ENCODE measurements at places on chromosomes 4 and X.

- no peak for DNase-seq
Measured at GRCh38 chr4:87118826-87119225, 101.6 kb downstream of the KLHL8 start.

DNA sequence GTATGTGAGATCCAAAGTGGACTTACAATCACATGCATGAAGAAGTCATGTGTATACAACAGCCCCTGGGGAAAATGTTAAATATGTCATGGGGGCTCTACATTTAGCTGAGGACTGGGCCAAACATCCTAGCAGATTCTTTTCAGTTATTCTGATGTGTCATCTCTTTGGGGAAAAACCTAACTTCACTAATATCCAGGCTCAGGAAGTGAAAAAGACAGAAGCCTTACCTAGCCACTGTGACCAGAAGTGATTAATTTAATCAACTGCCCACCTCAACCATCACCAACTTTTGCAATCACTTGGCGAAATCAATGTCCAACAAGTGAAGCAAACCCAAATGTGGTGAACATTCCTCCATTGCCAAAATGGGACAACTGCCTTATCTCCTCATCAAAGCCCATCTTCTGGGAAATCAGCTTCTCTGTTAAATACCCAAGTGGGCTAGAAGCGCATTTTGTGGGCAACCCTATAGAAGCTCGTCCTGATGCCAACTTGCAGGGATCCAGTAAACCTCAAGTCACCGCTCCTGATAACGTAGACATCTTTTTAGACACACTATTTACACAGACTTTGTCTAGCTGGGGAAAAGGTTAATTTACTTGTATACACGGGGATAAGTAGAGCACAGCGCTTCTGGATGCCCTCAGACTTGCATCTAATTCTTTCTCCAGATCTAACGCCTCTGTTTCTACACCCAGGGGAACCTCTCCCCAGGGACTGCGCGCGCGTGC is 1.4 kb upstream of the HHIP start:
- DNase-seq: no peak

GRCh38 chrX:145677109-145677817 is 140.4 kb upstream of the SLITRK2 start:
- no peak for DNase-seq

- DNase-seq: no peak
Measured at GRCh38 chrX:19811807-19812604, 75.4 kb downstream of the SH3KBP1 start.

- no peak for DNase-seq
Measured at GRCh38 chrX:110532581-110532931, 173.9 kb downstream of the RTL9 start.

DNA sequence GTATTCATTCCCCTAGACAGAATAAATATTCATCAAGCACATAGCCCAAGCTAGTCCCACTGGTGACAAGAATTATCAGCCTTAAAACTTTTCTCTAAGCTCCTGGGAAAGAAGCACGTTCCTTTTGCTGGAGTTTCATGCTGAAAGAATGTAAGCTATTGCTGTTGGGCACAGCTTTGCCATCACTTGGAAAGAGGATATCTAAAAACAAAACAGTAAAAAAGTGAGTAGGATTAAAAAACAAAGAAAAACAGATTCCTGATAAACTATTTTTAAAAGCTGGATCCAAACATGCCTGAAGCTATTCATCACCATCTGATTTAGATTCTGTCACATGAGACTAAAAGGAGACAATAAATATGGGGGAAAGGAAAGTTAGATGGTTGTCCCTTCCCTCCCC is 176.8 kb downstream of the SCFD2 start:
- DNase-seq: no peak

DNA sequence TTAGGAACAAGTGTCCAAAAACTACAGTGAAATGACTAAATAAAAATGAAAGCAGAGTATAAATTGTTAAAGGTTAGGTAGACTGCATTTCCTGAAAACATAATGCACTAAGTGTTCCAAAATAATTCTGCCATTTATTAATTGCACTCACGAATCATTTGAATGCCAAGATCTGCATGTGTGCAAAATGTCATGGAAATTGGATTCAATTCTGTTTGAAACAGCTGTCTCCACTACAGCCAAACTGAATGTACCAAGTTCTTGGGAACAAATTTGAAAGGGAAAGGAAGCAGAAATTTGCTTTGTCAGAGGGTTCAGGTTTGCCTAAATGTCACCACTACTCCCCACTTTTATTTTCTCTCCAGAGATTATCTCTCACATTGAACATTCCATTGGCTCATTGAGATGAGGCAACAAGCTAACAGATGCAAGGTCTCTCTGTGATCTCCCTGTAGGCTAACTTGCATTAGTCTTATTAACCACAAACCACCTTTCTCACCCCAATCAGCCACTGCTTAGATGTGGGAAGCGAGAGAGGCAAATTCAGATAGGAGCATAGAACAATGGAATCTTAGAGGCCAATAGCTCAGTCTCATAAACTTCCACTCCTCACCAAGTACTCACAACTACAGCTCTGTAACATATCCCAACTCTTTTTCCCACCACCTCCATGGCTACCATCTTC is 226.6 kb downstream of the KDR start:
- no peak for DNase-seq

DNA sequence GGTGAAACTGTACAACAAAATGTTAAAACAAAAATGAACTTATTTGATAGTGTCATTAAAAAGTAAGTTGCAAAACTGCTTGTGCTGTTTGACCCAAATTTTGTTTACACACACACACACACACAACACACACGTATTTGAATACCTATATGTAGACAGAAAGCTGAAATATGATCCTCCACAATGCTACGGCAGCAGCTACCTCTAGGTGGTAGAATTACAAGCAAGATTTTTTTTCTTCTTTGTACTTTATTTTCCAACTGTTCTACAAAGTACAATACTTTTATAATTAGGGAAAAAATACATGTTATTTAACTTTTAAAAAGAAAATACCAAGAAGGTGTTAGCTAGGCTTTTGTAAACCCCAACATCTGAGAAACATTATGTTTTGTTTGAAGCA is 1.2 kb downstream of the CYTL1 start:
- DNase-seq: no peak

GRCh38 chrX:39542316-39542715 is 555.4 kb downstream of the BCOR start:
- no peak for DNase-seq

DNA sequence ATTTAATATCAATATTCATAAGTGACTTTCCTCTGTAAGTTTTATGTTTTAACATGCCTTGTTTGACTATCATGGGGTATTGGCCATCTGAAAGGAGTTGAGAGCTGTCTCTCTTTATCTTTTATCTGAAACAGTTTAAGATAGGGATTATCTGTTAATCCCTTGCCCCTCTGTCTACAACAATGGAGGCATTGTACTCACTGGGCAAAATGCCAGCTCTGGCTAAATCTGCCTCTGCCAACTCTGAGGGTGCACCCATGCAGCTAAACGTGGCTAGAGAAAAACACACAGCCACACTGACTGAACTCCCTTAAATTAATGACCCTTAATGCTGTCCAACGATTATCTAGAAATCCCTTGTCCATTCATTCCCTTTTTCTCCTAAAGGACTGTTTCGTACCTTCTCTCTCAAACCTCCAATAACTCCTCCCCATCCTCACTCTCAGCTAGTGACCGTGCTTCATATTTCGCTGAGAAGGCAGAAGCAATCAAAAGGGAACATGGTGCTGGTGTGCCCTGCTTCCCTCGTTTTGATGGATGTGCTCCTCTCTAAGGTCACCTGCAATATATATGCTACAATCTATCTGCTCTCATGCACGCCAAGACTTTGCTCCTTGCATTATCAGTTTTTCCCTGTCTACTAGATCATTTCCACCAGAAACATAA is 10.3 kb downstream of the PHKA2 start:
- DNase-seq: no peak

GRCh38 chr4:39596971-39597370 is 41.7 kb downstream of the SMIM14 start:
- DNase-seq: no peak

DNA sequence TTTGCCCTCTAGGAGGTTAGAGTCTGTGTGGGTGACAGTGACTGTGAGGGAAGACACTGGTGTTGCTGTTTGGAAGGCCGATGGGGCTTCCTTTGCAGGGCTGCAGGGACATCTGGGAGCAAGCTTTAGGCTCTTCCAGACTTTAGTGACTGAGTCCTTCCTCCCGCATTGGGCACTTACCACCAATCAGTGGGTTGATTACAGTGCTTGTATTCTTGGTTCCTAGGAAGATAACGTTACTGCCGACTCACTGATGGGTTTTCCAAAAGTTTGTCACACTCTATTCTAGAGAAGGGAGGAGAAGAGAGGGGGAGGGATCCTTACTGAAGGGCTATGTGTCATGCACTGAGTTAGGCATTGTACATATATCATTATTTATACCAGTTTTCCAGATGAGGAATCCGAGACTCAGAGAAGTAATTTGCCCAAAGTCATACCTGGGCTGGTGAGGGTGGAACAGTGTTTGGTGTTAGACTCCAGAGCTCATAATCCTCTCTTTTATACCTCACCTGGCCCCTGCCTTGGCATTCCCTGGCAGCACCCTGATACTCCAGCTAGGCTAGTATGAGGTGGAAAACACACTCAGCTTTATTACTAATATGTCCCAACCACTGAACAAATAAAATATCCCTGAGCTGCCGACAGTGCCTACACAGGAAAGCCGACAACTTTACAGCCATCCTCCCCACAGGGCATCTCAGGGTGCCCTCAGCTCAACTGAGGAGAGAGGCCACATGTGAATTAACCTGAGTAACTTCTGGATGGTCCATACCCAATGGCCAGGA is 3.8 kb downstream of the CHST7 start:
- no peak for DNase-seq

GRCh38 chr4:158949099-158949498 is 153.8 kb upstream of the RAPGEF2 start:
- DNase-seq: no peak
